Cerebellar nuclear complex (tissue), 1 donor: ENCODE measurements at places on chromosomes 1 and 21.

DNA sequence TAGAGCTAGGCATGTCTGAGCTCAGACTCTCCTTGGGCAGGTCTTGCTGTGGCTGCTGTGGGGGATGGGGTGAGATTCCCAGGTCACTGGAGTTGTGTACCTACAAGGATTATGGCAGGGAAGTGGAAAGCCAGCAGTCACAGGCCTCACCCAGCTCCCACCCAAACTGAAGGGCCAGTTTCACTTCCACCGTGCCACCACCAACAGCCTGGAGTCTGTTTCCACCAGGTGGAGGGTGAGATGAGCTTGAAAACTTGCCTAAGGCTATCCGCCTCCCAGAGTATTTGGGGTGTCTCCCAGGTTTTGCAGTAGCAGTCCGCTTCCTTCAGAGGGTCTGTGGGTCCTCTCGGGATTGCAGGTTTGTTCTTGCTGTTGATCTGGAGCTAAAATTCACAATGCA is 327.7 kb downstream of the PTPRC start:
- no peak for DNase-seq

- no peak for DNase-seq
Measured at GRCh38 chr1:67528141-67528540, 97.9 kb upstream of the SERBP1 start.

DNA sequence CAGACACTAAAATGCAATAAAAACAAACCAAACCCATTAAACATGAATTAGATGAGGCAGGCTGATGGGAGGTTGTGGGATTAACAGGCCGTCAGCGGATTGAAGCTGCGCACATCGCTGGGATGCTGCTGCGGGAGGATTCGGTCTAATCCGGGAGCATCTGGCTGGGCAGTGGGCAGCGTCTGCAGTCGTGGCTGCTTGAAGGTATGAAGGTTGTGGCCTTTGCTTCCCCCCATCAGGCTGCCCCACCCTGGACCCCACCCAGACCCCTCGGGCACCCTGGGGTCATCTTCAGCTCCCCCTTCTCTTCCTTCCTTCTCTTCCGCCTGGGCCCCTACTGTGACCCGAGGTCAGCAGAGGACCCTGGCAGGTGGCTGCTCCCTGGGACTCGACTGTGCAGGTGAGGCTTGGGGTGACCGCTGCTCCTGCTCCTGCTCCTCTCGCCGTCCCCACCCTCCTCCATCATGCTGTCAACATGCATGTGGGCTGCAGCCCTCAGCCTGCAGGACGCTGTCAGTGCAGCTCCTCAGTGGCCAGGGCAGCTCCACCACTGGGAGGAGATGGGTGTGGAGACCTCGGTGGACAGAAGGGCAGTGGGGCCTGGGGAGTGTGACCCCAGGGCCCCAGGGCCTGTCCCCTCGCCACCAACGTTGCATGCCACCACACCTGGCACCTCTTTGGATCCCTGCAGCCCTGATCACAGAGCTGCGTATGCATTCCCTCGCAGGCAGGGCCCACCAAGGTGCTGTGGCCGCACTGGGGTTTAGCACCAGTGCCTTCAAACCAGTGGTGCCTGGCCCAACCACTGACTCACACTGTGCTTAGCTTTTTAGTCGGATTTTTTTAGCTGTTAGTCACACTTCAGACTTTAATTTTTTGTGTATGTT is 112.2 kb upstream of the COL6A1 start:
- no peak for DNase-seq

DNA sequence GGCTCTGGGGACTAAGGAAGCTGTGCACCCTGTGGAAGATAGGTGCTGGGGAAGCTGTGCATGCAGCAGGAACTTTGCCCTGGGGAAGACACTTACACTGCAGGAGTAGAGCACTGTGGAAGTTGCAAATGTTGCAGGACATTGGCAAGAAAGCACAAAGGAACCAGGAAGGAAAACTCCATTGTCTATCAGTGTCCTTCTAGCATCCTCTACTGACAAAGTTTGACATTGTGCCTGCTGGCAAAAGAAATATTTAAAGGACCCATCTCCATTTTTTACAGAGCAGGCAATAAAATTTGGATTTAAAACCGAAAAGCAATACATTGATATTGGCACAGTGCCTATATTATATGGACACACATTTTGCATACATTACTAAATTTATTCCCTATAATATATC is 394.1 kb downstream of the PBX1 start:
- DNase-seq: no peak

DNA sequence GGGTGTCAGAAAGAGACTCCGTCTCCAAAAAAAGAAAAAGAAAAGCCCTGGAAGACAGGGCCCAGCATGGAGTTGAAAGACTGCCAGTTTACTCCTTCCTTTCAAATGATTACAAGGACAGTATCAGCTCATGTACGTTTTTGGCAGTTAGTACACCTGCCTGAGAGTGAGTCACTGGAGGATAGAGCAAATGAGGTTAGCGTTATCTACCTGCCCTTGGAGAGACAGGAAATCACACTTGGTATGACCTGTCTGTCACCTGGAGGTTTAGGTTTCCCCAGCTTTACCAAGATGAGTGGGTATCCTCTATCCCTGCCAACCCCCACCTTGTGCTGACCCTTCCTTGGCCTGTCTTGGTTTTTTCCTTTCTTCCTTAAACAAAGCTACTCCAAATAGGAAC is 96.8 kb upstream of the BMP8A start:
- no peak for DNase-seq

GRCh38 chr1:109443476-109443875 is 17.2 kb upstream of the PSMA5 start:
- DNase-seq: no peak

DNA sequence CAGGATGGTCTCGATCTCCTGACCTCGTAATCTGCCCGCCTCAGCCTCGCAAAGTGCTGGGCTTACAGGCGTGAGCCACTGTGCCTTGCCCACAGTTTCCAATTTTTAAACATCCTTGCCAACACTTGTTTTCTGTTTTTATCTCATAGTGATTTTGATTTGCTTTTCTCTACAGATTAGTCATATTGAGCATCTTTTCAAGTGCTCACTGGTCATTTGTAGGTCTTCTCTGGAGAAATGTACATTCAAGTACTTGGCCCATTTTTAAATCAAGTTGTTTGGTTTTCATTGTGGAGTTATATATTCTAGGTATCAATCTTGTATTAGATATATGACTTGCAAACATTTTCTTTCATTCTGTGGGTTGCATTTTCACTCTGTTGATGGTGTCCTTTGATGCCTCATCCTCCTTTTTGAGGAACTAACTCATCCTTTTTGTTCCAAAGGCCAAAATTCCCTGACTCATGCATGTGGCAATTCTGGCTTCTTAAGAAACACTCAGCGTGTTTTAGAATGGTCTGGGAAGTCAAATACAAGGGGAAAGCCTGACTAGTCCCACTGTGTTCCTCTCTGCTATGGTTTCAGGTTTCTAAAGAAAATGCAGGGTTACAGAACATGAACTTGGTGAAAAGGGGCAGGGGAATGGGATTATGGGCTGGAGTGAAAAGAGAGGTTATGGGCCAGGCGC is 37.3 kb downstream of the PTAFR start:
- no peak for DNase-seq

DNA sequence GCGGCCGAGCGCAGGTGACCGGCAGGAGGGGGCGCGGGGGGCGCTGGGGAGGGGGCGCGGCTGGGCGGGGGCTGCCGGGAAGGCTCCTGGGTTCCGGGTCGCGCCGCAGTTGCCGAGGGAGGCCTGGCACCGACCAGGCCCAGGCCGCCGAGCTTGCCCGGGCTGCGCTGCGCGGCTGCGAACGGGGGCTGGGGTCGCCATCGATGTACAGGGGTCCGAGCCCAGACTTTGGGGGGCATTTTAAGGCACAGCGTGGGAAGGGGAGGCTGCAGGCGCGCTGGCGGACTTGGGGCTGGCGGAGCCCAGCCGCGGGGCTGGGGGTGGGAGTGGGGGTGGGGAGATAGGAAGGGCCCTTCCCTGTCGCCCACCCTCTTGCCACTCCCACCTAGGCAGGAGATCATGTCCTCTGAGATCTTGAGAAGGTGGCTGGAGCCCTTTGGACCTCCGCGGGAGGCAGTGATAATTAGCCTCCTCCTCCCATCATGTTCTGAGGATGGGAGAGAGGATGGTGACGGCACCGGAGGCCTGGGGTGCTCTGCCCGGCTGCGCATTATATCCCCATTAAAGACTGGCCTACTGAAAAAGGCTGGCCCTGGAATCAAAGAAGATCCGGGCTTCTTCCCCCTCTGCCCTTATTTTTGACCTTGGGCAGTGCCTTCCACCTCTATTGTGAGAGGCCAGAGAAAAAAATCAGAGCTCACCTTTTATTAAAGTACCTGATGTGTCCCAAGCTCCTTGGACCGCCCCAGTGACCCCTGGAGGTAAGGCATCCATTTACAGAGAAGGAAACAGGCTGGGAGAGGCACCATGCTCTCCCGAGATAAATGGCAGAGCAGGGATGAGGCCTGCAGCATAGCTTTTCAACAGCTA is 497 bp downstream of the FBXO44 start:
- no peak for DNase-seq

DNA sequence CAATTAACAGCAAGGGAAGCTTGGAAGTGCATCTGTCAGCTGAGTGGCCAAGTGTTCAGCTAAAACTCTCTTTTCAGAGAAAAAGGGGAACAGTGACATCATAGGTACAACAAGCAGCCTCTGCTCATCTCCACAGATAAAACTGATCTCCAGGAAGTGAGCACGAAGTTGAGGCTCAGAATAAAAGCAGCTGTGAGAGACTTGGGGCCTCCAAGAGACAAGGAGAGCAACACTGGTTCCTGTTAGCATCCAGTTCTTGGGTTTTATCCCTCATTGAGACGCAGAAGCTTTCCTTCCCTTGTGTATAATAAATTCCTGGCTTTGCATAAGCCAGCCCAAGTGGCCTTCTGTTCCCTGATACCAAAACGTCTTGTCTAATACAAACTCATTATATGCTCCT is 20.0 kb upstream of the CNN3 start:
- DNase-seq: no peak

DNA sequence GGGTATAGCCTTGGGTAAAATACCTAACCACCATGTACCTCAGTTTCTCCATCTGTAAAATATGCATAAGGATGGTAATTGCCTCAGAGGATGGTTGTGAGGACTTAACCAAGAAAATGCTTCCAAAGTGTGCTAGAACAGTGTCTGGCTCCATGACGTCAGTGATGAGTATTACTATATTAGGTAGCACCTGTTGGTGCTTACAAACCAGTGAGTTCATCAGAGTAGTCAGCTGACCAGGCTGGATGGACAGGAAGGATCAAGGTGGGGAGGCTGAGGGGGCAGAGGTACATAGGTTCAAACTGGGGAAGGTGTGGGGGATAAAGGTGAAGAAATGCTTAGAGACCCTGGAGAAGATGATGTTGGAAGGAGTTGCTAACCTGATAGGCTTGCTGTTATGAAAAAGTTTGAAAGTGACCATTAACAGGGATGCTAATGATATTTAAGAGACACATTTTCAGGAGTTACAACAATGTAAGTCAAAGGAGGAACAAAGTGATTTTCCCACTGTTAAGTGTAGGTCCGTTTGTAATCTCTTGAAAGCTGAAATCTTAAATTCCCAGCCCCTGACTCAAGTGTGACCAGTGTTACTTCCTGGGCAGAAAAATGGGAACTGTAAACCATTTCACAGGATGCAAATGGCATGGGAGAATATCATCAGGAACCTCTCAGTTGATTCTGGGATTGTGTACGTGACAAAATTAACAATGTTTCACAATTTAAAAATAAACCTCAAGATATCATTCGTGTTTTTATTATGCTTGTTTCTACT is 4.4 kb downstream of the NTPCR start:
- no peak for DNase-seq

DNA sequence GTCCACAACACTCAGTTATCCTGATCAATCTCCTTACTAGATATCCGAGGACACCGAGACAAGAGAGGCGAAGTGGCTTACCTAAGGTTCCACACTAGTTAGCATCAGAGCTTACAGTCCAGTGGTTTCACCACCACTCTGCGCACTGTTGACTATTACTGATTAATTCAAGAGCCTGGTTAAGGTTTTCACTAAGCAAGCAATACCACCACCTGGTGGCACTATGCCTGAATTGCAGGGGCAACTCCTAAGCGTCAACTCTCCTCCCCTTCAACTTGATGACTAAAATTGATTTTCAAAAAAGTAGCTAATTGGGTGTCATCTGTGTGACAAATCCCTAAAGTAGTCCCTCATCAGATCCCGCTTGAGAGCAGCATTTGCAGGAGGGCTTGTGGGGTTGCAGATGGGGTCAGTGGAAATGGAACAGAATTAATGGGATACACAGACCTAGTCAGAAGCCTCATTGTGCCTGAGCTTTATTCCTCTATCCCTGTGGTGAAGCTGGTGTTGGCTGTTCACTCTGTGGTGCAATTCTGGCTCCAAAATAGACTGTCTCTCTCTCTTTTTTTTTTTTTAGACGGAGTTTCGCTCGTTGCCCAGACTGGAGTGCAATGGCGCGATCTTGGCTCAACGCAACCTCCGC is 9.1 kb downstream of the TTC22 start:
- no peak for DNase-seq

DNA sequence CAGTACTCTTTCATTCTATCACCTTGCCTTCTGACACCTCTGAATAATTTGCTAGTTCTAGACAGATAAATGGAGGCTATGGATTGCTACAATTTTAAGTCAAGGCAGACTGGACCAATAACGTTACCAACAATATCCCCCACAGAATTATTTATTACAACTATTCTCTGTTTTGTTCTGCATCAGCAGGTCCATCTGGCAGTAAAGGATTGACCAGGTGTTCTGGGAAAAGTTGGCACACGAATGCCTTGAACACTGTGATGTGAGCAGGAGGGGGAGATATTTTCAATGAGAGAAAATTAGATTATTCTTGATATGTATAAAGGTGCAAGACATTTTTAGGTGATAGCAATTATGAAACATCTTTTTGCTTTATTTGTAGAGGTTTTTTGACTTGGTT is 718.8 kb upstream of the TMPRSS15 start:
- no peak for DNase-seq

DNA sequence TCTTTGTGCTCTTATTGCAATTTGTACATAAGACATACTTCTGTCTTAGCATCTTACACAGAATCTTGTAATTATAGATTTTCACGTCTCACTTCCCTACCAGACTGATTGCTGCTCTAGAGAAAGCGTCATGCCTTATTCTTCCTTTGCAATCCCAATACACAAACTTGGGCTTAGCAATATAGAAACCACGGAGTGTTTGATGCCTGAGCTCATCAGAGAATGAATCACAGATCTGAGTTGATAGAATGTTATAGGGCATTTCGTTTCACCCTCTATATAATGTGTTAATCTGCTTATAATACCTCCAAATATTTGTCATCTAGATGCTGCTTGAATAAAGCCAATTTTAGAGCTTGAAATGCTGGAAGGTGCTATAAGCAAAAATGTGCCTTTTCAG is 6.6 kb downstream of the FMO1 start:
- no peak for DNase-seq

DNA sequence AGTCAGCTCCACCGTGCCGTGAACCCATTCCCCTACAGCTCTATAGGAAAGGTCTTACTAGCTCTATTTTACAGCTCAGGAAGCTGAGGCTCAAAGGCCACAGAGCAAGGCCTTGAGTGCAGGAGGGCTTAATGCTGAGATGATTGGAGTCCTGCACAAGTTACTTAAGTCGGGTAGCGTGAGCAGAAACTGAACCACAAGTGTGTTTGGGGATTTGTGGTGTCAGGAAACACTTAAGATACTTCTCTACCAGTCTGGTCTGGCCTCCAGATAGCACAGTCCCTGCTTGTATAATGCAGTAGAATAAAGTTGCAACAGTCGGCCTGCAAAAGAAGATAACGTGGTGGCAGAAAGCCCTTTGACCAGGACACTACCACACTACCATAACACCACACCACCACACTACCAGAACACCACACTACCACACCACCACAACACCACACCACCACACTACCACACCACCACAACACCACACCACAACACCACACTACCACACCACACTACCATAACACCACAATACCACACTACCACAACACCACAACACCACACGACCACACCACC is 118.1 kb downstream of the SPSB1 start:
- no peak for DNase-seq
